ENCODE measurements at places on chromosomes 16 and 17. TPM values are rescaled to one million over a fixed set of nuclear protein-coding genes. Genes with fewer than 3 reads are reported as not detected.
A peak's percentile ranks its signal among the peaks of the same experiment; 100 is the strongest.

The PYY gene
- total RNA-seq, result 0.57 TPM

DNA sequence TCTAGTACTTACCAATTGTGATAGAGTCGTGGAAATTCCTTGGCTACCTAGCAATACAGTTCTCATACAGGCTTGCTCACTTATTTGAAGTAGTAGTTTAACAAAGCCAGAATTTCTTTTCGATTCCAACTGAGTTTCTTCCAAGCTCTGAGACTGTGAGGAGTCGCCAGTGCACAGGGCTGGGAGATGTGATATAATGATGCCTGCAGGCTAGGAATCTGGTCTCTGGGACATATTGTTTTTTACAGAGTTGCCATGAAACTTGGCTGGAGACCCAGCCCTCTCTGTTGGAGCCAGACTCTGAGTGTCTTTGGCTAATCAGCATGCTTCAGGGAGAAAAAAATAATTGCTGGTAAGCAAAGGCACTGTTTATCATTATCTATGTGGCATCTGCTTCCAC, 698.8 kb upstream of the GOT2 start:
- DNase-seq, result no peak

DNA sequence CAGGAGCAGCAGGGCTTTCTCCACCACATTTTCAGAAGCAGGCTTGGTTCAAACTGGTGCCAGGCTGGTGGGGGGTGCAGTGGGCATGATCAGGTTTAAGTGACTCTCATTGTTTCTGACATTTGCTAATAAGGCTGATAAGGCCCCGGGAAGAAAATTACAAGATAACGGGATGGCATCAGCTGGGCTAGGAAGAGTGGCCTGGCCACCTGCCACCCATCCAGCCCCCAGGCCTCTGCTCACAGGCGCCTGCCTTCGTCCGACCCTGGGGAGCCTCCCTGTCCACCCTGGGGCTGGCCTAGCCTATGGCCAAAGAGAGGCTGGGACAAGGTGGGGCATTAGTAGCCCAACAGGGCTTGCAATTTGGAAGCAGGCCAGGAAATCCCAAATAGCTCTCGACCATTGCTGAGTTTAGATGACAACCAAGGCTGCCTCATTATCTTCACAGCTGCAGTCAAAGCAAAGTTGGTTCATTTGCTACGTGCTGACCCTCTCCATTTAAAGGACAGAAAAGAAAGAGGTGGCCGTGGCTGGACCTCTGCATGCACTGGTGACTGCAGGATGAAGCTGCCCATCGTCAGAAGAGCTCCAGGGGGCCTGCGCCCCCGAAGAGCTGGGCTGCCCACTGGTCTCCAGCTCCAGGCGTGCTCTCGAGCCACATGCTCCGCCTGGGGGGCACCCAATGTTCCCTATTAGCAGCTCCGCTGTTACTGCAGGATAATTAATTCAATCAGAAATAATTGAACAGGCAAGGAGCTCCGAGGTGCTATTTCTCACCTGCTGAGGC, 44.9 kb downstream of the PEMT start:
- DNase-seq, result no peak

DNA sequence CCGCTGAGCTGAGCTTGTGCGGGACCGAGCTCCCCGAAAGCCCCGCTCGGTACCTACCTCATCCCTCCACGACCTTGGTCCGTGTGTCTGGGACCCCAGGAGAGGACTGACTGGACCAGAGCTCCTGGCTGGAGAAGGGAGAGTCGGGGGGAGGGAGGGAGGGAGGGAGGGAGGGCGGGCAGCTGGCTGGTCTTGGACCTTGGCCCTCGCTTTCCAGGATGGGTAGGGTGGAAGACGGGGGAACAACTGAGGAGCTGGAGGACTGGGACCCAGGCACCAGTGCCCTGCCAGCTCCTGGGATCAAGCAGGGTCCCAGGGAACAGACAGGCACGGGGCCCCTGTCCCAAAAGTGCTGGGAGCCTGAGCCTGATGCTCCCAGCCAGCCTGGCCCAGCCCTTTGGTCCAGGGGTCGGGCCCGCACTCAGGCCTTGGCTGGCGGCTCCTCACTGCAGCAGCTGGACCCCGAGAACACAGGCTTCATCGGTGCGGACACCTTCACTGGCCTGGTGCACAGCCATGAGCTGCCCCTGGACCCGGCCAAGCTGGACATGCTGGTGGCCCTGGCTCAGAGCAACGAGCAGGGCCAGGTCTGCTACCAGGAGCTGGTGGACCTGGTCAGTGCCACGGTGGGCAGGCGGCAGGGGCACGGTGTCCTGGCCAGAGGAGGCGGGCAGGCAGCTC, 553 bp downstream of the RHBDL1 start:
- DNase-seq, result no peak

GRCh38 chr17:27442702-27443101, 13.5 kb upstream of the KSR1 start:
- DNase-seq, result no peak

GRCh38 chr17:5837055-5837491, 233.1 kb upstream of the WSCD1 start:
- no peak for DNase-seq

- no peak for DNase-seq
Measured at GRCh38 chr17:72150632-72151460, 30.0 kb downstream of the SOX9 start.

DNA sequence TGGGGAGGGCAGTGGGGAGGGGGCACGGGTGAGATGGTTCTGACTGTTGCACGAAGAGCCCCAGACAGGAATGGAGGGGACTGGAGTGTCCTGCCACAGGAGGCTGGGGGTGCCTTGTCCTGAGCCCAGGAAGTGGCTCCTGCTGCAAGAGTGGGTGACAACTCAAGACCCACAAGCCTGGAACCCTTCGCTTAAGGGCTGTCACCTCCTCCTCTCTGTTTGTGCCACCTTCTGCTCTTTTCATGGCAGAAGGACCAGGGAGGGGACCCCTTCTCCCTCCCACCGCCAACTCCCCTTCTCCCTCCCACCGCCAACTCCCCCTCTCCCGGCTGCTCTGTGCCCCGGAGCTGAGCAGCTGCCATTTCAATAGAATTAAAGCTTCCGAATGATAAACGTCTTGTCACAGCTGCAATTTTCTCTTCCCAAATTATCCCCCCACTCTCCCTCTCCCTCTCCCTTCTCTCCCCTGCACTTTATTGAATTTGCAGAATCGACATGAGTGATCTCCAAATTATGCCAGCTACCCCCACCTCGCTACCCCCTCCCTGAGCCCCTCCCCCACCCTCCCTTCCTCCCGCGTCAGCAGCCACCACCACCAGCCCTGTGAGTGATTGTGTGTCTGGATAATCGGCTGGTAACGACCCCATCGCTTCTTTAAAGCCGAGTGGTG, 13.7 kb downstream of the GJD3 start:
- no peak for DNase-seq

DNA sequence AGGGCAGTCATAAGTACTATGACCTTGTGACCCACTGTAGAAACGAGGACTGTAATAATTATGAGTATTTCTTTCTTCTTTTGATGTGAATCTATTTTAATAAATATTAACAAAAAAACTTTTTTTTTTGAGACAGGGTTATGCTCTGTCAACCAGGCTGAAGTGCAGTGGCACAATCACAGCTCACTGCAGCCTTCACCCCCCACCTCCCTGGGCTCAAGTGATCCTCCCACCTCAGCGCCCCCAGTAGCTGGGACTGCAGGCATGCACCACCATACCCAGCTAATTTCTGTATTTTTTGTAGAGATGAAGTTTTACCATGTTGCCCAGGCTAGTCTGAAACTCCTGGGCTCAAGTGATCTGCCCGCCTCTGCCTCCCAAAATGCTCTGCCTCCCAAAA, 32.6 kb downstream of the SCPEP1 start:
- no peak for DNase-seq

The C1QTNF8 gene
- not detected for total RNA-seq

DNA sequence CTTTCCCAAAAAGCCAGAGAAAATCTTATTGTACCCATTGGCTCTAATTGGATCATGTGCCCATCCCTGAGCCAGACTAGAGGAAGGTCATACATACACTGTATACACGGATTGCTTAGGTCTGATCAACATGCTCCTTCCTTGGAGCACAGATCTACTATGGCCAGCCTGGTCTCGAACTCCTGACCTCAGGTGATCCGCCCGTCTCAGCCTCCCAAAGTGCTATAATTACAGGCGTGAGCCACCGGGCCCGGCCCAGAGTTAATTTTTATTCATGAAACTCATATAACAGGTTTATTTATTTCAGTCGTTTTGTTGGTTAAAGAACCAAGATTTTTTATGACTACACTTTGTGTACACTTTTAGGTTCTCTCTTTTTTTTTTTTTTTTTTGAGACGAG, 1.2 kb upstream of the TAOK1 start:
- no peak for DNase-seq

- DNase-seq, result no peak
Measured at GRCh38 chr17:44827863-44828262, 2.2 kb downstream of the GJC1 start.

The PRR15L gene
- 0.38 TPM for total RNA-seq

GRCh38 chr17:12485361-12485906, 180.3 kb upstream of the MYOCD start:
- no peak for DNase-seq

The SRCIN1 gene
- total RNA-seq, result 0.52 TPM

GRCh38 chr17:74485022-74485743, 18.7 kb downstream of the CD300A start:
- DNase-seq, result no peak

- DNase-seq, result no peak
Measured at GRCh38 chr17:78082988-78083387, 45.6 kb downstream of the TMC6 start.

DNA sequence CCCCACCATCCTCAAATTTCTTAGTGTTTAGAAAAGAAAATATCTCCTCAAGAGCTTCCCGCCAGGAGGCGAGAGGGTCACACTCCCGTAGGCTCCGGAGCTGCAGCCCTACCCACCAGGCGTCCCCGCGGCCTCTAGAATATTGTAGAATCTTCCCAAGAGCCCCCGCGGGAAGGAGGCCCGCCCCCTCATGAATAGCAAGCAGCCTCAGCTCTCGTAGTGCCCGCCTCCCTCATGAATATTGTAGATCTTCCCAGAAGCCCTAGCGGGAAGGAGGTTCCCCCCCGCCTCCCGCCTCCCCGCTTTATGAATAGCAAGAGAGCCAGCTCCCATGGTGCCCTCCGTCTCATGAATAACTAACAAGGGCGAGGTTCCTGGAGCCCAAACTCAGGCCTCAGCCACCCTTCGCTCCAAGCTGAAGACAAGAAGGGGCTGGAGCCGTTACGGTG, at the start of gene FBXO47:
Gene FBXO47, minus strand, starts transcription at position 114 of the 449 bp plus-strand sequence. CDS start 4,378 bp downstream, outside the sequence.
- peak; percentile 85 for DNase-seq

- DNase-seq, result no peak
Measured at GRCh38 chr16:56231-56927, 2.8 kb downstream of the SNRNP25 start.

- DNase-seq, result no peak
Measured at GRCh38 chr17:57257895-57258851, 1.9 kb downstream of the MSI2 start.

DNA sequence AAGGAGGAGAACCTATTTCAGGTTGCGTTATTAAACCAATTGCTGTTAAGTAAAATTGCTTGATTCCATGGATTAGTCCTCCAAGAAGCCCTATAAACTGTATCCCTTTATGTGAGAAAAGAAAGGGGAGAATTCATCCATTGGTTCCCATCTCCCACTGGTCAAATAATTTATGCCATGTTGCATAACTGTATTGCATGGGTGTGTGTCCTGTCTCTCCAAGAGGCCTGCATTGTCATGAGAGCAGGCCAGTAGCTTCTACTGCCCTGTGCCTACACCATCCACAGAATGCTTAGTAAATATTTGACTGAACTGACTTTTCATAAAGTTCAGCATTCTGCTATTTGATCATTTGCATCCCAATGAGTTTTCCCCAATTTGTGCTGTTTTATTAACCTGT, 11.7 kb upstream of the TOB1 start:
- no peak for DNase-seq

The C17orf78 gene
- not detected for total RNA-seq

- peak; percentile 59 for DNase-seq
Measured at GRCh38 chr16:976389-976931, 5.1 kb upstream of the SOX8 start.

DNA sequence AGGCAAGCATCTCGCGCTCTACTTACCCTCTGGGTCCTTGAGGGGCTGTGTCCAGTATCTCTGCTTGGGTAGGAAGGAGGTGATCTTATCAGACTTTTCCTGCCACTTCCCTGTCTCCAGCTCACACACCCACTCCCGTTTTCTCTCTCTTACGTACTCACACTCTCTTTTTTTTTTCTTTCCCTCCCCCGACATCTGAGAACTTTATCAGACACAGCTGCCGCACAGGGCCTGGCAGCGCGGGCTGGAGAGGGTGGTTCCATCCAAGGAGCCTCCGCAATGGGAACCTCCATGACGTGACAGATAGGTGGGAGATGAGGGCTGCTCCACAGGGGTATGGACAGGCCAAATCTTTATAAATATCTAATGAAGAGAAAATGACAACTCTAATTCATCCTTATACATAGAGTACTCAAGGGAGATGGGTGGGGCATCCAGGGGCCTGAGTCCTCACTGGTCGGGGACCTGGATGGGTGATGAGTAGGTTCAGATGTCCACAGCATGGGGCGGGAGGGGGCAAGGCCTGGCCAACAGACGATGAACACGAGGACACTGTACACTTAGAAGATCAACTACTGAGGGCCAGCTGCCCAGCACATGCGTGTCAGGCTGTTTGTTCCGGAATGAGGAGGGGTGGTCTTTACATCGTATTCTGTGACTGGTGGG, 23.3 kb downstream of the MINK1 start:
- no peak for DNase-seq

DNA sequence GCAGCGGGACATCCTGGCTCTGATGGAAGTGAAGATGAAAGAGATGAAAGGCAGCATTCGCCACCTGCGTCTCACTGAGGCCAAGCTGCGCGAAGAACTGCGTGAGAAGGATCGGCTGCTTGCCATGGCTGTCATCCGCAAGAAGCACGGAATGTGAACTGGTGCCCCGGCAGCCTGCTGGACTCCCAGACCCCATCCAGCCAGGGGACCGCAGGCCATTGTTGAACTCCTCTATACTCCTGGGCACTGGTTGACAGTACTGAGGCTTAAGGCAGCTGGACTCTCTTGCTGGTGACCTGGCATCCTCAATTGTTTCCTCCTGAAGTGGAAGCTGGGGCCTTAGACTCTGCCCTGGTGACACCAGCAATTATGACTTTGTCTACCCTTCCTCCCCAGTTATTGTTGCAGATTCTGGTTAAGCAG, 1.2 kb downstream of the THAP11 start:
- DNase-seq, result no peak

The SCN4A gene
- total RNA-seq, result 0.19 TPM

DNA sequence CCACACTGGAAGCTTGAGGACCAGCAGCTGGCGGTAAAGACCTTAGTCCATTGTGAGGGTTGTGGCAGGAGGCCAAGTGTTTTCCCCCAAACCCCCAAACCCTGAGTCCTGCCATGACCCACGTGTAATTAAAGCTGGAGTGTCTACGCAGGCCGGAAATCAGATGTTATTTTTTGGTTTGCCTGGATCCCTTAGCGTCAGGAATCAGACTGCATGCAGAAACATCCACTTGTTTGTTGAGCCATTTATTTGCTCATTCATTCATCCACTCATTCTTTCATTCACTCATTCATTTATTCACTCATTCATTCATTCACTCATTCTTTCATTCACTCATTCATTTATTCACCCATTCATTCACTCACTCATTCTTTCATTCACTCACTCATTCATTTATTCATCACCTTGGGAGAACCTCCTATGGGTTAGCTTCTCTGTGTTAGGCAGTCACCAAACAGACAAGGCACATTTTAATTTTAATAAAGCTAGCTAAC, 313.1 kb downstream of the MAF start:
- DNase-seq, result no peak

Measured in thymus (tissue), 14 donors.